ENCODE measurements at places on chromosomes 4 and X.

DNA sequence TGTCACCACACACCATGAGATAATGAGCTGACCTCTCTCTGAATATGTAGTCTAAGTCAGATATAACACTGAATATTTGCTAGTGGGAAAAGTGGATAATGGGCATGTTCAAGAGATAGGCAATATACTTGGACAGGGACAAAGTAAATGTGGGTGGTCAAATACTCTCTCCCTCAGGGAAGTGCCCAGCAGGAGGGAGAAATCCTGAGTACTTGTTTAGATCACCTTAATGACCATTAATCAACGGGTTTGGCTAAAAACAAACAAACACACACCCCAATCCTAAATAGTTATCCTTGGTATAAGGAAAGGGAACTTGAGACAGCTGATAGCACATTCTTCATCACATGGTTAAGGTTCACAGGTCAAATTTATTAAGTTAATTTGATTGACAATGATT, 933.5 kb downstream of the C4orf33 start:
- no peak for DNase-seq

- no peak for DNase-seq
Measured at GRCh38 chrX:40146262-40147125, 48.7 kb upstream of the BCOR start.

DNA sequence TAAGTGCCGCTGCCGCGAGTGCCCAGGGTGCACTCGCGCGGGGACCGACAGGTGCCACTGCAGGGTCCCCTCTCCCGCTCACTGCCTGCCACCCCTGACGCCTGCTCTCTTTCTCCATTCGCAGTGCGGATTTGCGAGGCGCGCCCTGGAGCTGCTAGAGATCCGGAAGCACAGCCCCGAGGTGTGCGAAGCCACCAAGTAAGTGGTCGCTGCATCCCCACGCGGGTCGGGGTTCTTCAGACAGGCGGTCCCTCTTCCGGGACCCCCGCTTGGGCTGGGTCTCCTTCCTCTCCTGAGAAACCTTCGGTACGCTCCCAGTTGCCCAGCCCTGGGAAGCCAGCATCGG, 547 bp downstream of the GUCY1A1 start:
- DNase-seq = no peak

DNA sequence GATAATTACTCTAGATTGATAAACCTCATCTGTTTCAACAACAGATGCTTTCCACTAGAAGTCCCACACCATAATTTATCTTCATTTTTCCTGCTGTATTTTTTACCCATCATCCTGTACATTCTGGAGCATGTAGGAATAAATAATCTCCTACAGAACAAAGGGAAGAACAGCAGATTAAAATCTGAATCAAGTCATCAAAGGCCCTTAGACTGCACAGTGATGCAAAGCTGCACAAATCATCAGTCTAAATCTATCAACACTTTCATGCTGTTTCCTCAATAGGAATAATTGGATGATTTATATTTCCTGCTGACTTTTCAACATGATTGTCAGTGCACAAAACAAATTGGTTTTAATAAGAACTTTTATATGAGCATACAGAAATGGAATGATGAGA, 1143.9 kb downstream of the STIM2 start:
- DNase-seq = no peak

GRCh38 chr4:174215961-174216680, 67.3 kb downstream of the FBXO8 start:
- DNase-seq = no peak

DNA sequence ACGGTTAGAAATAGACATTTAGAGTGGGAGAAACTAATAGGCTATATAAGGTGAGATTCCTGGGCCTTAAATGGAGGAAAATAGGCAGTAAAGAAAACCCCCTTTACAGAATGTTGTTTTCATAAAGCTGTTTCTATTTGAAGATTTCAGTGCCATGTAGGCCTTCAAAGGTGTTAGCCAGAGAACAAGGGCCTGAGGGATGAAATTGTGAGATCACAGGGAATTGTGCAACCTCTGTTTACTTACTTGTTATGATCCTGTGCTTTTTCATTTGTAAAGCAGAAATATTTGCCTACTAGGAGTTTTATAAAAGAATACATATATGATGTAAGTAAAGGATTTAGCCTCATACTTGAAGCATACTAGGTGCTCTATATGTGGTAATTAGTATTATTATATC, 272.9 kb upstream of the ARX start:
- DNase-seq = no peak

DNA sequence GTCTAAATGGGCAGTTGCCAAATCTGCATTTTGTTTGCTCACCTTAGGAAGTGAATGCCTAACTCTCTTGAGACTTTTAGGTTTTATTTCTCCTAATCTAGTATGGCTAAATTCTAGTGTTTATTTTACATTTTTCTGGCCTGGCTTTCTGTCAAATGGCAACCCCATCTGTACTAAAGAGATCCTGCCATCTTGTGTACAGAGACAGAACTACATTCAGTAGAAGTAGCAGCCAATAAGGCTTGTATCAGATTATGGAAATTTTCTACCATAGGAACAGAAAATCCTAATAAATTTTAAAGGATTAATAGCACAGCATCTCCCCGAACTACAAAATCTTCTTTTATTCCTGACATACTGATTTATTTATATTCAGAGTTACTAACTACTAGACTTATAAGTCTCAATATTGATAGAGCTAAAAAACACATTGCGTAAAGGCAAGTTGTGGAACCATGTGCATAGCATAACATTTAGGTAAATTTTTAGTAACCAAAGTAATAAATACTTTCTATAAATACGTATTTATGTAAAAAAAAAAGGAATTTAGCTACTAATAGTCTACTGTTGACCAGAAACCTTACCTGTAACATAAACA, 45.5 kb downstream of the TMEM144 start:
- no peak for DNase-seq

GRCh38 chr4:123597586-123597985, 201.0 kb downstream of the SPRY1 start:
- DNase-seq = no peak

DNA sequence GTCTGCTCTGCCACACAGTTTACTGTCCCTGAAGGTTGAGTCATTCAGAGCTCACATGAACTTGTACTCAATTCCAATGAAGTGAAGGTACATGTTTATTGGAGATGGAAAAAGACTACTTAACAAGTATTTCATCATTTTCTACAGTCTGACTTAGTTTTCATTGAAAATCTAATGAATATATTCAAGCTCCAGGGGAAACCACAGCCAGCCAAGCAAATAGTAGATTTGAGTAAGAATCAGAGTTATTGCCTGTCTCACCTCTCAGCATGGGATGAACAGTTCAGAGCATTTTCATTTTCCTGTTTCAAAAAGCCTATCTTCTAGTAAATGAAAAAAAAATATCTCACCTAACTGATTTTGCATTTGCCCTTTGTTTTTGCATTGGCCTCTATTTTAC, 1249.4 kb upstream of the DIAPH2 start:
- no peak for DNase-seq

DNA sequence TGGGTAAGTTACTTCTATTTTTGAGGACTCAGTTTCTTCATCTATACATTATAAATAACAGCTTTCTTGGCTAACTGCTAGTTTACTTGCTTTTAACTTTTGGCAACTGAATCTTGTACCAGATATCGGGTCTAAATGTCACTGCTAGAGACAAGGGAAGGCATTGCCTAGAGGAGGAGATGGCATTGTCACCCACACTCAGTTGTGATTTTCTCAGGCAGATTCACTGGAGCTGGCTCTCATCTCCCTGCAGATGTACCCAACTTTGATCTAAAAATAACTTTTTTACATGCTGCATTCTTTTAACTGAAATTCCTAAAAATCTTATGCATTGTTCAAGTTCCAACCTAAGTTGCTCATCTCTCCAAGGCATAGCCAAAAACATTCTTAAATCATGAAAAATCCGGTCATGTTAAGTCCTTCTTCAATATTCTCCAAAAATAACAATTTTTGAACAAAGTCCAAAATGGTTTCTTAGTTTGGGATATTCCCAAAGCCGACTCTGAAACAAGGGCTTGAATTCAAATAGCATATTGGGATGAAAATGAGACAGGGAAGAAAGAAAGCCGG, 469.0 kb upstream of the BOD1L1 start:
- DNase-seq = no peak

DNA sequence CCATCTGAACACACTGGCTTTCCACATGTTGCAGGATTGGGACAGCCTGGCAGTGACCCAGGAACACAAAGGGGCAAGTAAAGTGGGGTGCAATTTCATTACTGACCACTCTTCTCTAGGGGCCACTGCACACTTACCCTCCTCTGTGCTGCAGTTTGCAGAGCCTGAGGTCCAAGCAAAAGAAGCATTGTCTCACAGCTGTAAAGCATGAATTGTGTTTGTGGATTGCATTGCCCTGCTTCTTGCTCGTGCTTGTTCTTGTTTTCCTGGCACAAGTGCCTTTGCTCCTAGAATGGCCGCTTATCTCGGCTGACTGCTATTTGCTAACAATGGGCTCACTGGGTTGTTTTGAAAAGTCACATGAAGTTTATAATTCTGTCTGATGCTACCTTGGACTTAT, 209.1 kb upstream of the JADE1 start:
- no peak for DNase-seq

- no peak for DNase-seq
Measured at GRCh38 chr4:159484864-159485263, 382.0 kb downstream of the RAPGEF2 start.

DNA sequence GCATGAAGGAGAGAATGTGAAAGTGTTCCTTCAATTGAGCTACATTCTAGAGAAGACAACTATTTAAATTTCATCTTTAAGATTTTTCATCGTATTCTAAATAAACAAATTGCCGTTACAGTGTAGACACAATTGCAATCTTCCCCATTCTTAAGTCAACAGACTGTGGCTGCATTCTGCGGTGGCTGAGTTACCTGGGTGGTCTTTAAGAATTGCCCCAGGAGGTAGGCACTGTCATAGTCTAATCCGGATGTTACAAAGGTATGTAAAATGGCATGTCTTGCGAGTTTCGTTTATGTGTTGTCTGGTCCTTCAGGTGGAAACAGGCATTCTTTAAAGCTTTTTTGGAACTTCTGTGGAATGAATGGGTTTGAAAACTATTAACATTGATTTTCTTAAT, 586.1 kb upstream of the PITX2 start:
- DNase-seq = no peak

DNA sequence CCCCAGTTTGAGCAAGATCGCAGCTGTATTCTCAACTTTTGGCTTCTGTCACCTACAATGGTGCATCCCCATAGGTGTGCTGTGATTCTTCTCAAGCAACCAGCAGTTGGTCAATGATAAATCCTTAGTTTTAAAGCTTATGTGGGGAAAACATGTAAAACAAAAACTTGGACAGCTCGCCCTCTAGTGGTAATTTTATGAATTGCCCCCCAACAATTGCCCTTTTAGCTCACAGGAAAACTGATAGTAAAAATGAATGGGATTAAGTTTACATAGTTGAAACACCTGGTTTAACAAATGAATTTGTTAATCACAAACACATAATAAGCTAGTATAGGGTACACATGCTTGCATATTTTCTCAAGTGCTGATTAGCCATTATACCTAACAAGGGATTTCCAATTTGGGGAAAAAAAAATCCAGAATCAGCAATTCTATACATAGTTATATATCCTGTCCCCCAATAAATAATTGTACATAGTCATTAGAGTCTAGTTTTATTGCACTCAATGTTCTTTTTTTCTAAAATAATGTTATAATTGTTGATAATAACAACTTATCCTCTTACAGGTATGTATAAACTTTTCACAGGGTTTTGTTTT, 30.1 kb downstream of the TEX13A start:
- DNase-seq = no peak

- DNase-seq = no peak
Measured at GRCh38 chr4:160257318-160257717, 1154.4 kb downstream of the RAPGEF2 start.

GRCh38 chrX:111568354-111568753, 56.9 kb downstream of the SERTM2 start:
- no peak for DNase-seq

DNA sequence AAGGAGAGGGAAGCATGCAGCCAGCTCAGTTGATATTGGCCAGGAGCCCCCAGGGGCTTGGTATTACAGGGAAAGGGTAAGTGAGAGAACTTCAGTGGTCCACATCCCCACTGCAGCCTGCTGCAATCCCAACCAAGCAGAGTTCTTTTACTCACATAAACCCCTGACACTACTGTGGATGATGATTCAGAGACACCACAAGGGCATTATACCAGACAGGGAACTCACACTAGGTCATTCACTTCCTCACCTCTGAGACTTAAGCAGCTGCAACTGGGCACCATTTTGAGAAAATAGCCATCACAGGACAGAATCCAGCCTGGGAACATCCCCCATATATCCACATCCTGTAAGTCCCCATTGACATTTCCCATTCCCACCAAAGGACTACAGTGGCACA, 248.0 kb downstream of the INPP4B start:
- DNase-seq = no peak

- no peak for DNase-seq
Measured at GRCh38 chr4:45679411-45679810, 444.4 kb downstream of the GABRG1 start.
